ENCODE measurements at places on chromosomes 1 and 21.

DNA sequence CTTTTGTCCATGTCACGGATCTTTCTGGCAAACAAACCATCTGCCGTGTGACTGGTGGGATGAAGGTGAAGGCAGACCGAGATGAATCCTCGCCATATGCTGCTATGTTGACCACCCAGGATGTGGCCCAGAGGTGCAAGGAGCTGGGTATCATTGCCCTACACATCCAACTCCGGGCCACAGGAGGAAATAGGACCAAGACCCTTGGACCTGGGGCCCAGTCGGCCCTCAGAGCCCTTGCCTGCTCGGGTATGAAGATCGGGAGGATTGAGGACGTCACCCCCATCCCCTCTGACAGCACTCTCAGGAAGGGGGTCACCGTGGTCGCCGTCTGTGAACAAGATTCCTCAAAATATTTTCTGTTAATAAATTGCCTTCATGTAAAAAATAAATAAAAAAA, 35.9 kb upstream of the NBL1 start:
- no peak for DNase-seq

- no peak for DNase-seq
These were observed 146.2 kb downstream of the KCNT2 start for GRCh38 chr1:196462086-196462485.

GRCh38 chr21:25636727-25637126, 2.3 kb upstream of the JAM2 start:
- no peak for DNase-seq

- DNase-seq = no peak
These were observed 158.5 kb upstream of the LMO4 start for GRCh38 chr1:87170157-87170556.

DNA sequence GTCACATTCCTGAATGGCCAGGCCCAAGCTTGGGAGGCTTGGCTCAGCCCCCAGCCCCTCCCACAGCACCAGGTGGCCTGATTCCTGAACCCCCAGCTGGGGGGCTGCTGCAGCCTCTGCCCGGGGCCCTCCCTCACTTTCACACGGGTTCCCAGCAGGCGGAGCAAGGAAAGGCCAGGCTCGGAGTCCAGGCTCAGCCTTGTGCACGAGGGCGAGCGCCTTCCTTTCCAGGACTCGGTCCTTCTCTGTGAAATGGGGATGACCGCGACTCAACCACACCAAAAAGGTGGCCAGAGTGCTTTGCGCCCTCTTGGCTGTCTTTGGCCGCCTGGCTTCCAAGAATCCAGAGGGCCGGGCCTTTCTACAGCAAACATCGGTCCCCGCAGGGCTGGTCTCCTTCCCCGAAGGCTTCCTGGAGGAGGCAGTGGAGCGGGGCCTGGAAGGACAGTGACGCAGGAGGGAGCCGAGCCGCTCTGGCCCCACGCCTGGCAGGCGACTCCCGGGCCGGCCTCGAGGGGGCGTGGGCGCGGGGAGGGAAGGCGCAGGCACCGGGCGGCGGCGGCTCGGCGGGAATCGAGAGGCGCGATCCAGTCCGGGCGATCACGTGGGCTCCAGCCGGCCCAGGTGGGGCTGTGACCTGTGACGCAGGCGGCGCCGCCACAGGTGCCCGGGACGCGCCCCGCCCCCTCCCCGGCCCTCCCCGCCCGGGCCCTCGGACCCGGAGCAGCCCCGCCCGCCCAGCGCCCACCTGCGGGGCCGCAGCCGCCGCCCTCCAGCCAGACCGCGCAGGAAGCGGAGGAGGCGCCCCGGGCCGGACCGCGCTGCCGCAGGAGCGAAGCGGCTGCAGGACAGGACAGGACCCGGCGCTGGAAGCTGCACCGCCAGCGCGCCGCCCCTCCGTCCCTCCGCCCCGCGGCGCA, at the start of gene ARHGEF16:
Gene ARHGEF16, plus strand, starts transcription at position 775 of the 920 bp plus-strand sequence. CDS start 8,420 bp downstream, outside the sequence.
- no peak for DNase-seq

- no peak for DNase-seq
These were observed 199.4 kb upstream of the CAMK1G start for GRCh38 chr1:209383907-209384709.

DNA sequence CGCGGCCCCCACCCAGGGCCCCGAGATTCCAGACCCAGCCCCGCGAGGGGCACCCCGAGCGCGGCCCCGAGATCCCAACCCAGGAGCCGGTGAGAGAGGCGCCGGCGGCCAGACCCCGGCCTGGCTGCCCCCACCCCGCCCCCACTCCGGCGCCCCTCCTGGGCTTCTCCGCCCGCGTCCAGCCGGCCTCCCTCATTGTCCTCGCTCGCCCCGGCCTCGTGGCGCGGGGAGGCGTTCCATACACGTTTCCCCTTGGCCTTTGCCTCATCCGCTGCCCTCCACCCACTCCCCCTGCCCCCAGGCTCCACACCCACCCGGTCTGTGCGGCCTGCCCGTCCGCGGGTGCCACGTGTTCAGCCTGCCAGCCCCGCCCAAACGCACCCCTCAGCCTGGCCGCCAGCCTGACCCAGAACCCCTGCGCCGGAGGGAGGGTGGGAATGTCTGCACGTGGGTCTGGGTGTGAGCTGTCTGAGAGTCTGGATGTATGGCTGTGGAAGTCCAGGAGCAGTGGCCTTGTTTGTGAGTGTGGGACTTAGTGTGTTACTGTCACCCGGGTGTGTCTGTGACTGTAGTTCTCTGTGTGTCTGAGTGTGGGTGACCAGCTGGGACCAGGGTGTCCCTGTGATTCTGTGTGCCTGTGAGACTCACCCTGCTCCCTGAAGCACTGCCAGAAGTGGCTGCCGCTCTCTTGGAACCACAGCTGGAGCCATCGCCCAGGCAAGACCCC, 681 bp downstream of the B4GALT2 start:
- DNase-seq = no peak

- no peak for DNase-seq
These were observed 3.1 kb downstream of the ENO1 start for GRCh38 chr1:8875216-8875861.

DNA sequence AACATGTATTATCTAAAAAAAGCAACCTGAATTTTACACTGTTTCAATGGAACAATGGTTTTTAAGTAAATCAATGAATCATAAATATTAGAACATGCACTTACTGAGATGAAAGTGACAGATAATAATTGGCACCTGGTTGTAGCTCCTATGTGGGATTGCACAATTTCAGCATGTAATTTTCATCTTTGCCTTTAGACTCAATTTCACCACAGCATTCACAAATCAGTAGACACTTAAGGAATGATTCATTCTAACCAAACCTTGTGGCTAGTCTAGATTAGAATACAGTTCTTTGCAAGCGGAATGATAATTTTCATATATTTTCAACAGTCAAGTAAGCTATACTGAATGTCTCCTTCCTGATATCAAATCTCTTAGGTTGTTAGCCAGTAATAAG, 853.4 kb downstream of the KCNT2 start:
- no peak for DNase-seq

DNA sequence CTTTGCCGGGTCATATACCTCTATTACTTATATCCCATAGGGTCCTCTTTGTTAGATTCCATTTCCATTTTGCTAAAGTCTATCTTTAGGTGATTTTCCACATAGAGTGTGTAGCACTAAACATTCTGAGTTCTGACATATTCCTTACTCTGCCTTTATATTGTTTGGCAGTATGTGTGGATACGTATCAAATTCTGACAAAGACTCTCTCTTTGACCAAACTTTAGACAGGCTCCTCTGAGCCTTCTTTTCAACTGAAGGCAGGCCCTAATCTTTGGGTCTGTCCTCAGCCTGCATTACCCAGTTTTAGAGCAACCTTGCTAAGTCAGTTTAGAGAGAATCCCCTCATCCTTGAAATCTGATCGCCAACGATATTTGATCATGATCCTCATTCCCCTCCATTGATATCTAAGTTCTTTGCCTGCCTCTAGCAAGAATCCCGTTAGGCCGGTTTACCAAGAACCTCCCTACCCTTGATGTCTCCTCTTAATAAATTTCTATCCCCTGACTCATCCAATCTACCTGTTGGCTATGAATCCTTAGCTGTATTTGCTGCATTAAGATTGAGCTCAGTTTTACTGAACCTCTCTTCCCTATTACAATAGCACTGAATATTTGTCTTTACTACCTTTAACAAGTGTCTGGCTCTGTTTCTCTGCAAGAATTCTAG, 10.4 kb upstream of the PPT1 start:
- DNase-seq = no peak

DNA sequence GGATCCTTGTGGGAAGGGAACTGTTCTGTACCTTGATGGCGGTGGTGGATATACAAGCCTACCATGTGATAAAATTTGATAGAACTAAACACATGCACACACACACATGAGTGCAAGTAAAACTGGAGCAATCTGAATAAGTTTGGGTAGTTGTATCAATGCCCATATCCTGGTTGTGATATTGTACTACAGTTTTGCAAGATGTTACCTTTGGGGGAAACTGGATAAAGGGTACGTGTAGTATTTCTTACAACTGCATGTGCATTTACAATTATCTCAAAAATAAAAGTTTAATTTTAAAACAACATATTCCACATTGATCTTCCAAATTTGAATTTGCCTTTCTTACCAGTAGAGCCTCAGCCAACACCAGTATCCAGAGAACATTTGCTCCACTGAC, 99.6 kb downstream of the DTL start:
- no peak for DNase-seq

- no peak for DNase-seq
These were observed 128.1 kb upstream of the CTTNBP2NL start for GRCh38 chr1:112267929-112268328.

DNA sequence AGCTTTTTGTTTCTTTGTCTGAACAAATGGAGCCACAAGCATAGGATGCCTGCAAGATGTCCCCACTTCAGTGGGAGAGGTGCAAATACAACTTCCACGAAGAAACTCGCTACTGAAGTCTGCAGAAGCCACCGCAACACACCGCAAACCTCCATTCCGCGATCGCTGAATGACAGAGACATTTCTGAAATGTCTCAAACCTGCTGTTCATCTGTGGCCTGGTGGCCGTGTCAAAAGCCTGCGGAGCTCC, 1.0 kb downstream of the TP53BP2 start:
- DNase-seq = no peak

GRCh38 chr1:201702936-201703335, 126.0 kb upstream of the IPO9 start:
- DNase-seq = no peak

- DNase-seq = peak; percentile 55
These were observed 101.2 kb downstream of the AKT3 start for GRCh38 chr1:243748706-243749283.

GRCh38 chr21:41373763-41374162, 11.9 kb downstream of the MX2 start:
- DNase-seq = no peak

DNA sequence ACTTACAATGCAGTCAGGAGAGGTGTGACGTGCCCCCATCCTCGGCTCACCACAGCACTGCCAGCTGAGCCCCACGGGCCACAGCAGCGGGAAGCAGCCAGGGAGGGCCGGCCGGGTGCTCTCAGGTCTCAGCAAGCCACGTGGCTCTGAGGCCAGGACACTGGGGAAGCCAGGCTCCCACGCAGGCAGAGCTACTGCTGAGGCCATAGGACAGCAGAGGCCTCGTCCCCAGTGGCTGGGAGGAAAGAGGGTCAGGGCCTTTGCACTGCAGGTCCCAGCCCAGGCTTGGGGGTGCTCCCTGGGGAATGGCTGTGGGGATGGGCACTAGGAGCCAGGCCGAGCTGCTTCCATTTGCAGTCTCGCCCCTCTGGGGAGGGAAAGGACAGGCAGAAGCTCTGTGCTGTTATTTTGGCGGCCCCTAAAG, 5.8 kb downstream of the LRRC47 start:
- no peak for DNase-seq

DNA sequence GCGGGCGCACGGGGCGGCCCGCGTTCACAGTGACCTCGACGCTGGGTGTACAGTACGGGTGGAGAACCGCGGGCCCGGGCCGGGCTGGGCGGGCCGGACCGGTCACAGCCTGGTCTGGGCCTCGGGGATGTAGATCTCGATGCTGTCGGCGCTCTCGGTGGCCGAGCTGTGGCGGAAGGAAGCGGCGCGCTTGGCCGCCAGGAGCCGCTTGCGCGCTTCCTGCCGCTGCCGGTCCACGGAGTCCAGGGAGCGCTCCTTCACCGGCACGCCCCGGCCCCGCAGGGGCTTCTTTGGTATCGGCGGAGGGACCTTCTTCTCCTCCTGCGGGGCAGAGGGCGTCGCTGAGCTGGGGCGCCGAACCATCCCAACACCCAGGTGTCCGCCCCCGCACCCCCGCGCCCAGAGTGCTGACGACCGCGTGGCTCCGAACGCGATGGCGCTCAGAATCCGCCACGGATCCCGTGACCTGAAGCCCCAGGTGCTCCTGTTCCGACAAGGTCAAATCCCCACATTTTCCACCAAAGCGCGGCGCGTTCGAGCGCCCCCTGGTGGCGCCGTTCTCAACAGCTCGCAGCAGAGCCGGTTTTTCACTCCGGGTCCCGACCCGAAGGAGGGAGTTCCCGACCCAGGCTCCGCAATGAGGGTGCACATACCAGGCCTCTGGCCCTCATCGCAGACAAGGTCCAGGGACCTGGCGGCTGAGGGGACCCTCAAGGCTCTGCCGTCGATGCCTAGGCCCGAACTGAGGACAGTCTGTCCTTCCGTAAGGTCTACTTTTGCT, 6.6 kb upstream of the SMIM12 start:
- no peak for DNase-seq

DNA sequence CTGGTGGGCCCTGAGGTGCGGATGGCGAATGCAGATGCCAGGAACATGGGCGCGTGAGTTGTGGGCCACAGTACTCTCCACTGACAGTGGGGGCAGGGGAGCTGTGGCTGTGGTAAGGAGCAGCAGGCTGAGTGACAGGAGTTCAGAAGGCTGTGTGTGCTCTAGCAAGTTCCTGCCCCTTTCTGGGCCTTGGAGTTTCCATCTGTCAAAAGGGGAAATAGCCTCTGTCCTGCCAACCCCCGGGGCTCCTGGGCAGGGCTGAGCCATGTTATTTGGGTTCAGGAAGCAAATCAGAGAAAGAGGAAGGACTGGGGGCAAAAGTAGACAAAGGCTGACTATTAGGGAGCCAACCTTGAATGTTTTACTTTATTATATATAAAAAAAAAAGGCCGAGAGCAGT, 19.5 kb upstream of the MFN2 start:
- no peak for DNase-seq

DNA sequence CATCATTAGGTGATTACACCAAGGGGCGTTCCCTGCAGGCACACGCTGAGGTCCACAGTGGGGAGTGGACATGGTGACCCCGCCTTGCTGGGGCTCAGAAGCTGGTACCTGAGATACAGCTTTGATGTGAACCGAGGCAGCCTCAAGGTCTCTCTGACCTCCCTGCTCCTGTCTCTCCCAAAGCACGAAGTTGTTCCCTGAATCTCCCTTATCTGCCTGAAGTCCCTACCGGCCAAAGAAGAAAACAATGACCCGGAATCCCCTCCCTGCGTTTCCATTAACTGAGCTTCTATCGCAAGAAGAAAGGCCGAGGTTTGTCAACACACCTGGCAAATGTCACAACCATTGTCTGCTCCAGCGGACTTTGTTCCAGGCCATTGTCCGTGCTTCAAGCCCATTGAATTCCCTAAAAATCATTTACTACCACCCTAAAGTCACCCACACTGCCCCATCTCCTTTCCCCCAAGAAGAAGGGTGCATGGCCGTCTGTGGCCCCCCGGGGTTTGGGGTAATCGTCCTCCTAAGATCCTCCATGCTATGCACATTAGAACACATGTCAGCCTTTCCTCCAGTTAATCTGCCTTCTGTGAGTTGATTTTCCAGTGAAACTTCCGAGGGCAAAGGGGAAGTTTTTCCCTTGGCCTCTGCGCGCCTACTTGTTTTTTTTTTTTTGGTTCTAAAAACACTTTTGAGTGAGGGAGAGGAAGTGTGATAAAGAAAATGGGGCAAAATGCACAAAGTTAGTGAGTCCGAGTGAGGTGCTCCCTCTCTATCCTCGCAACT, 48.1 kb upstream of the COL18A1 start:
- no peak for DNase-seq
